Stimulated activated CD4-positive, alpha-beta T cell treated with anti-CD3 and anti-CD28 coated beads, Interleukin-2, amount 100 ng/mL, for 48 hours (primary cell): ENCODE measurements at places on chromosomes 2 and 18.

GRCh38 chr2:119678021-119678656 lies 862 bp upstream of the TMEM177 start:
- no peak for DNase-seq

- DNase-seq, result no peak
These were observed 40.4 kb upstream of the ANKRD62 start for GRCh38 chr18:12053289-12053688.

GRCh38 chr2:196980473-196980872 lies 54.0 kb upstream of the PGAP1 start:
- no peak for DNase-seq

GRCh38 chr2:24509425-24509824 lies 18.4 kb downstream of the NCOA1 start:
- no peak for DNase-seq

DNA sequence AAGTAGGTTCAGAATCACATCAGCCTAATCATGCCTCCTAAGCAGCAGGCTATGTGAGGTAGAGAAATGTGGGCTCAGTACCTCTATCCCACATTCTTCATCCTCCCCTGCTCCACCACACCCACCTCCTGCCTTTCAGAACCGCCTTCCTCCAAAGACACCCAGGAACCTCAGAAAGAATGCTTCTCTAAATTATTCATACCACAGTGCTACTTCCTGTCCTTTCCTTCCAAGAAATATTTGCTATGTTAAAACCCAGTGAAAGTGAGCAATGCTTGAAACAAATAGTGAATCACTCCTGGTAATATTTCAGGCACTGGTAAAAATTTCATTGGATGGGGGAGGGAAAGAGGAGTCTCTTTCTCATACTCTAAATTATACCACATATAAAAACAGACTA lies 24.0 kb upstream of the CREB1 start:
- DNase-seq, result no peak

DNA sequence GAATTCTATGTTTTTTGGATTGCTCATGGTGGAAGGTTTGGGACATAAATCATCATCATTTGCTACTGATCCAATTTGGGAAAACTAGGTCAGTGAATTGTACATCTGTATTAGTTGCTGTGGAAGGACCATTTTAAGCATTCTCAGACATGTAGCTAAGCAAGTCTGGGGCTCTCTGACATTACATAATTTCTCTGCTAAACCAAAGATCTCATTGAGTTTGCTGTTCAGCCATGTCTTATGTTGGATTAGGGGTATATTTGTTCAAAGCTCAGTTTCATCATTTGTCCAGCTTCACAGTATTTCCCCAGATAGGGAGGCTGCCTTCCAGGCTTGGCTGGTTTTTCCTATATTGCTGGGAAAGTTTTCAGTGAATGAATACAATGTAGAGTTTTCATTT lies 399.7 kb downstream of the MTX2 start:
- DNase-seq, result no peak

- peak; percentile 60 for DNase-seq
These were observed 98.9 kb upstream of the GLS start for GRCh38 chr2:190781604-190782198.

- no peak for DNase-seq
These were observed 214.0 kb upstream of the NT5C1B start for GRCh38 chr2:18803141-18803939.

- no peak for DNase-seq
These were observed 24.8 kb downstream of the DDX1 start for GRCh38 chr2:15616429-15616828.

- no peak for DNase-seq
These were observed 76.8 kb upstream of the EPC2 start for GRCh38 chr2:148567716-148568115.

- no peak for DNase-seq
These were observed 16.9 kb downstream of the HS1BP3 start for GRCh38 chr2:20633794-20634506.

GRCh38 chr2:74076074-74076470 lies 71.6 kb downstream of the BOLA3 start:
- DNase-seq, result no peak

DNA sequence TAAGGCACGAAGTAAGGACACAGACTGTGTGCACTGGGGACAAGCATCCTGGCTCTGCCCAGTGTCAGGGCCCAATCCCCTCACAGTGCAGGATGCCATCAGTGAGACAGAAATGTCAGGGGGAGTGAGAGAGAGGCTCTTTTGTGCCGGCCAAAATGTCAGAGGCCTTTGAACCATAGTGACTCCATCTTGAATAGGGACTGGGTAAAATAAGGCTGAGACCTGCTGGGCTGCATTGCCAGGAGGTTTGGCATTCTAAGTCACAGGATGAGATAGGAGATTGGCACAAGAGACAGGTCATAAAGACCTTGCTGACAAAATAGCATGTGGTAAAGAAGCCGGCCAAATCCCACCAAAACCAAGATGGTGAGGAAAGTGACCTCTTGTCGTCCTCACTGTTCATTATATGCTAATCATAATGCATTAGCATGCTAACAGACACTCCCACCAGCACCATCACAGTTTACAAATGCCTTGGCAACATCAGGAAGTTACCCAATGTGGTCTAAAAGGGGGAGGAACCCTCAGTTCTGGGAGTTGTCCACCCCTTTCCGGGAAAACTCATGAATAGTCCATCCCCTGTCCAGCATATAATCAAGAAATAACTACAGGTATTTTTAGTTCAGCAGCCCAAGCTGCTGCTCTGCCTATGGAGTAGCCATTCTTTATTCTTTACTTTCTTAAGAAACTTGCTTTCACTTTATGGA lies 337.4 kb downstream of the LPIN1 start:
- no peak for DNase-seq

GRCh38 chr2:225002039-225002655 lies 40.1 kb downstream of the DOCK10 start:
- DNase-seq, result peak; percentile 63

- DNase-seq, result no peak
These were observed 187.5 kb upstream of the DTNA start for GRCh38 chr18:34522603-34523002.

GRCh38 chr2:162002623-162003235 lies 71.3 kb downstream of the DPP4 start:
- no peak for DNase-seq

GRCh38 chr2:239862613-239863012 lies 162.5 kb downstream of the NDUFA10 start:
- no peak for DNase-seq

GRCh38 chr2:164617466-164617865 lies 3.8 kb downstream of the GRB14 start:
- no peak for DNase-seq

GRCh38 chr2:198639580-198639979 lies 818.2 kb downstream of the SATB2 start:
- no peak for DNase-seq

DNA sequence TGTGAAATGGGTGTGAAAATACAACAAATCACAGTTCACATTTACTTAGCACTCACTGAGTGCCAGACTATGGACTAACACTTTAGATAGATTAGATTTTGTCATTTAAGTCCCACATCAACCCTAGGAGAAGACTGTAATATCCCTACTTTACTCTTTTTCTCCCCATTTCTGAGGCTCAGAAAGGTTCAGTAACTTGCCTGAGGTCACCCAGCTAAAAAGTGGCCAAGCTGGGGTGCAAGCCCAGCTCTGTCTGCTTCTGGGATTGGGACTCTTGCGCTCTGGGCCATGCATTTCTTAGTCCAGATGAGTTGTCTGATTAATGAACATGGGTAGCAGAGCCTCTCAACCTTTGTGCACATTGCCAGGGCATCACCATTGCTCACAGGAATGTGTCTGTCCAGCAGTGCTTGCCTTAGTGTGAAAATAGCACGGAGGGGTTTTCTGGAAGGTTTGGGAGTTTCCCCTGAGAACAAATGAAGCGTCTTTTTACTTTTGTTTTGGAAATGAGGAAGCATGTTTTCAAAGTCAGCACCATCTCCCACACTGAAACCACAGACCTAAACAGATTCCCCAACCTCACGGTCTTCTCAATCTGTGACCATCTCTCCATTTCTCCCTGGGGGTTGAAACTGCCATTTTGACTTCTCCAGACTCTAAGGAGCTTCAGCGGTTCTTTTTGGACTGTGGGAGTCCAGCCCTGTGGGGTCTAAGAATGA lies 31.9 kb downstream of the NRP2 start:
- no peak for DNase-seq

DNA sequence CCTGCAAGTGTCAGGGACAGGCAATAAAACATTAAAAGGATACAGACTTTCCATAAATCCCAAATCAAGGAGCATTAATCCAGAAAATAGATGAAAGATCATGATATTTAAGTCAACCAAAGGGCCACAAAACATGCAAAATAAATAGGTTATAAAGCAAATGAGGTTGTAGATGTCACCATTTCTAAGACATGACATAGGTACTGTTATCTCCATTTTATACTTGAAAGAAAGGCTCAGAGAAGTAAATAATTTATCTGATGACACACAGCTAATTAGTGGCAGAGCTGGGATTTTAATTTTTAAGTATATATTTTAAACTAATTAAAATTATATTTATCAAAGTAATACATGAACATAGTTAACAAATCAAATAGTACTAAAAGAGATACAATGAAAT lies 301.8 kb downstream of the AGPS start:
- no peak for DNase-seq

GRCh38 chr18:13442451-13442850 lies 223.9 kb downstream of the LDLRAD4 start:
- DNase-seq, result no peak

- no peak for DNase-seq
These were observed 38.4 kb downstream of the TCF4 start for GRCh38 chr18:55549474-55550104.

GRCh38 chr2:202035089-202035940 lies 1.7 kb downstream of the FZD7 start:
- DNase-seq, result no peak

- DNase-seq, result no peak
These were observed 563.9 kb upstream of the NRXN1 start for GRCh38 chr2:51595836-51596235.

DNA sequence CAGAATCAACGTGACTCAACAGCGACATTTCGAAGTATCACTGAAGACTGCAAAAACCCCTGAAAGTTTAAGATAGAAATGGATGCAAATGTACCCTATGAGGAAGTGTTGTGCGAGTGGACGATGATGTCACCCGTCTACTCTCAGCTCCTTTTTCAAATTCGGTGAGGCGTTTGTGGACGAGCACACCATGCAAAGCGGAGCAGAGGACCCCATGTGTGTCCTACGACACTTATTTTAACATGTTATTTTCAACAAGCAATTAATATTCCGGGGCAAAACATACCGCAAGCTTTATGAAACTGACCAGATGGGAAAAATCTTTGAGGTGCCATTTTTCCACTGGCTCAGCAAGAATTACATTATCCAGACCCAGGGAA lies 2.0 kb downstream of the PXDN start:
- DNase-seq, result no peak

DNA sequence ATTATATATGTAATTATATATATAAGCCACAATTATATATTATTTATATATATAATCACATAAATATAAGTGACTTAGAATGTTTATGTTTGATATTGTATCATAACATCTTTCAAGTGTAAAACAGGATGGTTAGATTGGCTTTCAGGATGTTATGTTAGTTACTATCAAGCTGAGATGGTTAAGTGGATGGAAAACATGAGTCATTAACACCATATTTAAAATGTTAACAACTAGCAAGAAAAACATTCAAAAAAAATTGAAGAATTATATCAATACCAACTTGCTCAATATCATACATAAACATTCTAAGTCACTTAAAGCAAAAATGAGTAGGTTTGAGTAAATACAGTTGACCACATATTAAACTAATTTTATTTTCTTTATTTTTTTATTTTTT lies 21.8 kb upstream of the RAB27B start:
- DNase-seq, result no peak

DNA sequence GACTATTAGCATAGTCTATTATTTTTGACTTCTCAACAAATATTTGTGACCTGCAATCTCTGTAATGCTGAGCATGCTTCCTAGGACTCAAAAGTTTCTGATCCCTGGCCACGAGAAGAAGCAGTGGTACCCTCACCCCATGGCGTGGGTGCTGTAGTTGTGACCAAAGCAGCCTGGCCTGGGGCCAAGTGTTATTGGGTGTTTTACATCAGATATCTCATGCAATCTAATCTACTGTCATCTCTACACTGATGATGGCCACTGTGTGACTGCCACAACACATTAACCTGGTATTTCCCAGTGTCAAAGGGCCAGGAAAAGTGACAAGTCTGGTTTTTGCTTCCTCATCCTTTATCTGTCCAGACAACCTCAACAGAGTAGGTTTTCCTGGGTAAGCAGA lies 80.8 kb upstream of the WIPF1 start:
- DNase-seq, result no peak

- DNase-seq, result no peak
These were observed 1.0 kb downstream of the ZDBF2 start for GRCh38 chr2:206275312-206276055.

DNA sequence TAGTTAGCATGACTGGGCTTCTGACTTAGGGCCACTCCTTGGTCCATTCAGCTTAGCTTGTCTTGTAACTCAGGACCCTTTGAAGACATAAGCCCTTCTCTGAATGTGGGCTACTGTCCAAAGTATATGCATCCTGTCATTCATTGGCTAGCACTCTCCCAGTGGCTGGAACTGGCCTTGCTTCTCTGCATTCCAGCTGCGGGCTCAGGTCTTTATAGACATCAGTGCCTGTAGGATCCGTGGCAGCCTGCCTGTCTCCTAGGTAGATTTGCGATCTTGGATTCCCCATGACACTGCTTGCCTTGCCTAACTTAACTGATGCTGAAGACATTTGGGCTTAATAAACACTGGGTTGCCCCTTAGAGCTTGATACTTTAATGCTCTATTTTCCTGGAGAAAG lies 170.1 kb downstream of the DCC start:
- no peak for DNase-seq

DNA sequence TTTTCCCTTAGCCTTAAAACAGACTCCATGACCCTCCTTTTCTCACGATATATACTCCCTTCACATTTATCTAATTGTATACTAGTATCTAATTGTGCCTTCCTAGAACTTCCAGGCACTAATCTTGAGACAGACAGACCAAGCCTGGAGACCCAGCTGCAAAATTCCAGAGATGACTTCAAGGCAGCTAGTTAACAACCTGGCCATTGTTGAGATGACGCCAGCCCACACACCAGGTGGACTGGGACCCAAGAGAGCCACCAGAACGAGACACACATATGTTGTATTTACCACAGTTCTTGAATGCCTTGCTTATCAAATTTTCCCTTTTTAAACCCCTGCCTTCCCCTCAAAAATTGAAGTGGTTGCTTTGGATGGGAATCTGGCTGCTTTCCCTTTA lies 48.9 kb upstream of the SELENOI start:
- no peak for DNase-seq

DNA sequence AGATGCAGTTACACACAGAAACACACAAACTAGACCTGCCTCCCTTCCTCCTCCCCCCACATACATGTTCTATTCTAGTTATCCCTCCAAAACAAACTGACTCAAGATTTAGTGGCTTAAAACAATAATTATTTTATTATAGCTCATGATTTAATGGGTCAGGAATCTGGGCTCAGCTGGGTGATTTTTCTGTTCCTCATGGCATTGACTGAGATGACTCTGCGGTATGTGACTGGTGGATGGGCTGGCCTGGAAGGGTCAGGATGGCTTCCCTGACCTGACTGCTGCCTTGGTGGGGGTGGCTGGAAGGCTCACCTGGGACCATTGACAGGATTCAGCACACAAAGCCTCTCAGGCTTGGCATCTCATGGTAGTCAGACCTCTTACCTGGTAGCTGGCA lies 33.7 kb upstream of the NTSR2 start:
- no peak for DNase-seq
